ENCODE measurements at places on chromosomes 6 and 20. TPM values are rescaled to one million over a fixed set of nuclear protein-coding genes. Genes with fewer than 3 reads are reported as not detected.

DNA sequence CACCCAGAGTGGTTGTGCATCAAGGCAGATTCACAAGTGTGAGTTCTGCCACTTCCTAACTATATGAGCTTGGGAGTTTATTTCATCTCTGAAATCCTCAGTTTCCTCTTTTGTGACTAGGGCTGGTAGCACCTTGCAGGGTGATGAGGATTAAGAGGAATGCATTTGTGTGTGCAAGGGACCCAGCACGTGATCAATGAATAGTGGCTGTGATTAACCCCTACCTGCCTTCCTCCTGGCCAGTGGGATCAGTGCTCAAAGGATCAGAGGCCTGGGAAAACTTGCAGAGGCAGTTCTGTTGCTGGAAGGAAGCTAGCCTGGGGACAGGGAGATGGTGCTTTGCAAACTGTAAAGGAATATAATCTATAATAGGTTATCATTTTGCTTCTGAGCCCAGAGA, 7.3 kb downstream of the SDC4 start:
- DNase-seq = no peak

- DNase-seq = peak; percentile 98
Measured at GRCh38 chr20:23350196-23350903, at the start of gene NXT1. Gene NXT1 (plus strand): TSS chr20:23350791. CDS start chr20:23354042, 3,251 bp downstream.

DNA sequence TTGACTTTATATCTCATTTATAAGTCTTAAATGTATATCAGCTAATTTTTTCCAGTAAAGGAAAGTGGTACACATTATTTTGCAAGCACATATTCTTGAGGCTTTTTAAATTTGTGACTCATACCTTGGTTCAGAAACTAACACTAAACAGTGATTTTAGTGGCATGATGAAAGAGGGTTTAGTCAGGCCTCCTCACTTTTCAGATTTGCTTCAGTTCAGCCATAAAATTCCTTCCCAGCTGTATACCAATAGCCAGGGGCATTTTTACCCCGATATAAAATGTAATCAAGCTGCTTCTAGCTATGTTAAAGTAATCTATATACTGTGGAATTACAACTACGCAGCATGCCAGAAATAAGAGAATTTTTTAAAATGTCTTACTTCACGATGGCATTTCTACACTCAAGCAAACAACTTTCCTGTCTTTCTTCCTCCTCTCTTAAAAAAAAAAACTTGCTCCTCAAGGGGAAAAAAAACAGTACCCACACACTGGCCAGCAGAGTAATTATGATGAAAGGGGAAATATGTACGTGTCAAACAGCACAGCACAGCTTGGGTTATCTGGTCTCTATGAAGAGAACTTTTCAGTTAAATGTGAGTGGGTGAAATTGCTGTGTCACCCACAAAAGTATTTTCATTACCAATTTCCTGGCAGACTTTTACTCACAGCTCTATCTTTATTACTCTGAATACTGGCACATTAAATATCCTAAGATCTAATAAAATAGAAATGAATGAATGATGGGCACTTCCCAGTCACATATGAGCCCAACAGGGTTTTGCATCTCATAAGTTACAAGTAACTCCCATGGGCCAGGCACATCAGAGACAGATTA, 244.8 kb upstream of the TENT5A start:
- DNase-seq = no peak

- DNase-seq = no peak
Measured at GRCh38 chr6:125886914-125887313, 69.7 kb upstream of the HINT3 start.

- DNase-seq = no peak
Measured at GRCh38 chr6:157169656-157170055, 153.7 kb downstream of the TMEM242 start.

- DNase-seq = no peak
Measured at GRCh38 chr20:23205611-23206041, 119.5 kb upstream of the CD93 start.

DNA sequence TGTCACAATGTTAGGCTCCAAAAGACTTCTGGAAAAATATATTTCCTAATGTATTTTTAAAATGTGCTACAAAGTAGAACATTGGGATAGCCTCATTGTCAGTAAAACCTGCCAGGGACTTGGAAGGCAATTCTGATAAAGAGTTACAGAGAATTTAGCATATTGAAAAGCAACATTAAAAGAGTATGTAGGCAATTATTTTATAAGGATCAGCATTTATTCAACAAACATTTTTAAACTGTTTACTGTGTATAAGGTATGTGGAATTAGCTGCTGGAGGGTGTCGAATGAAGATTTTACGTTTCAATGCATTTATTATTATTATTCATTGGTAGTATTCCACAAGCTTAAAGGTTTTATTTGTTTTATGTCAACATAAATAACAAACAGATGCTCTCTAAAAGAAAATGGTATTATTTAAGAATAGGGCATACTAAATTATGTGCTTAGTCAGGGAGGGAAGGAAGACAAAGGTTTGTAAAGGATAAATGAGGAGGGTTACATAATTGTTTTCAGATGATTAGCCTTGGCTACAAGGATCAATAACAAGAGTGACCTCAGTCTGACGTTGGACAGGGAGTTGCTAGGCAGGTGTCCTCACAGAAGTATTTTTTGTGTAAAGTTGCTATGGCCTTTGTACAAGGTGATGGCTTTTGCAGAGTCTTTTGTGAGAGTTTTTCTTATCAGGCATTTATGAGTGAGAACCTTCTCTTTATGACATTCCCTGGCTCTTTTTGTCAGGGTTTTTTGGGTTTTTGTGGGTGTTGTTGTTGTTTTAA, 313.4 kb upstream of the PLCB4 start:
- DNase-seq = no peak

- no peak for DNase-seq
Measured at GRCh38 chr6:6960571-6961251, 147.1 kb upstream of the RREB1 start.

DNA sequence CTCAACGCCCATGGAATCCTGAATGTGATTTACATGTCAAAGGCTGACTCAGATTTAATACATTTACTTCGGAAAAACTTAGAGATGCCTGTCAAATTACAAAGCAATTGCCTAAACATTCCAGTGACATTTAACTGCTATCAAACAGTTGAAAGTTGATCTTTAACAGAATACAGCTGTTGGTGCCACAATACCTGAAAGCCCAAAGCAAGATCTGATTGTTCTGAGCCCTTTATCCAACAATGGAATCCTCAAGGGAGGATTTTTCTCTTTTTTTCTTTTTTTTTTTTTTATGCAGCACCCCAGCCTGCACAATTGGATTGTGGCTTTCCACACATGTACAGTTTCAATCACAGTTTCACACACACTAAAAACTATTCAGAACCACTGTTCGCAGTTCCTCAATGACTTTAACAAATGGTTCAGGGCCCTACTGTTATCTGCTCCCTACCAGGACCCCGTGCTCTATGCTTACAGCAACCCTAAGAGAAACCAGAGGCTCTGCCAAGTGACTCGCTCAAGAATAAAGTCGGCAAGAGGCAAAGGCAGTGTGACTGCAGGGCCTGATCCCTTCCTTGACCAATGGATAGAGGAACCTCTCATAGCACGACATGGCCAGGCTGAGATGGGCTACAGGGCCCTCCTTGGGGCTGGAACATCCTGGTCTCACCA, 33.3 kb downstream of the EPB41L2 start:
- no peak for DNase-seq

DNA sequence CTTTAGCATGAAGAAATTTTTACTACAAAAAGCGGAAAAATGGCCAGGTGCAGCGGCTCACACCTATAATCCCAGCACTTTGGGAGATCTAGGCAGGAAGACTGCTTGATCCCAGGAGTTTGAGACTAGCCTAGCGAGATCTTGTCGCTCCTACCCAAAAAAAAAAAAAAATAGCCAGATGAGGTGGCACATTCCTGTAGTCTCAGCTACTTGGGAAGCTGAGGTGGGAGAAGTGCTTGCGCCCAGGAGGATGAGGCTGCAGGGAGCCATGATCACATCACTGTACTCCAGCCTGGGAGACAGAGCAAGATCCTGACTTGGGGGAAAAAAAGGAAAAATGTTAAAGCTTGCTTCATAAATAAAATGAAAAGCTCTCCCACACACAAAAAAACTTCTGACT, 14.5 kb downstream of the NUDT3 start:
- no peak for DNase-seq

DNA sequence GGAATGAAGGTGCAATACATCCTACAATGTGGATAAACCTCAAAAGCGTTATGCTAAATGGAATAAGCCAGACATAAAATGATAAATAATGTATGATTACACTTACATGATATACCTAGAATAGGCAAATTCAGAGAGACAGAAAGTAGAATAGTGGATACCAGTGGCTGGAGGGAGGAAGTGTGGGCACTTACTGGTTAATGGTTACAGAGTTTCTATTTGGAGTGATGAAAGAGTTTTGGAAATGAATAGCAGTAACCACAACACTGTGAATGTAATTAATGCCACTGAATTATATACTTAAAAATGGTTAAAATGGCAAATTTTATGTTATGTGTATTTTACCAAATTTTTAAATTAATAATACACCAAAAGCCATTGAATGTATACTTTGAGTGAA, 71.4 kb upstream of the CST7 start:
- no peak for DNase-seq

DNA sequence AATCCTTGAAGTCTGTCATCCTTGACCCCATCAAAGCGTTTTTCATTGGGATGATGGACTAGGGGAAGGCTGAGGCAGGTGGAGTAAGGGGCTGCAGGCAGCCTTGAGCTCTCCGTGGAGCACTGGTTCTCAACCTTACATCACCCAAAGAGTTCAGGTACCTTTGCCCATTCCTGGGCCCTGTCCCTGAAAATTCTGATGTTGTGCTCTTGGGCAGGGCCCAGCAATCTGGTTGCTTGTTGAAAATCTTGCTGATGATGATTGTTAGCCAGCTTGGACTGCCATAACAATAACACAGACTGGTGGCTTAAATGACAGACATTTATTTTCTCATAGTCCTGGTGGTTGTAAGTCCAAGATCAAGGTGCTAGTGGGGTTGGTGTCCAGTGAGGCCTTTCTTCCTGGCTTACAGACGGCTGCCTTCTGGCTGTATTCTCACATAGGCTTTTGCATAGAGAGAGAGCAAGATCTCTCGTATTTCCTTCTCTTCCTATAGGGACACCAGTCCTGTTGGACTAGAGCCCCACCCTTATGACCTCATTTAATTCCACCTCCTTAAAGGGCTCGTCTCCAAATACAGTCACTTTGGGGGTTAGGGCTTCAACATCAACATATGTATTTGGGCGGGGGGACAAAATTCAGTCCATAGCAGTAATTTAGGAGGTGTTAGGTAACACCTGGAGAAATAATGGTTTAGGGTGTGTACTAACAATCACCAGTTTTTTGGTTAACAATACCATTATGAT, 104.9 kb downstream of the PLEKHG1 start:
- no peak for DNase-seq

DNA sequence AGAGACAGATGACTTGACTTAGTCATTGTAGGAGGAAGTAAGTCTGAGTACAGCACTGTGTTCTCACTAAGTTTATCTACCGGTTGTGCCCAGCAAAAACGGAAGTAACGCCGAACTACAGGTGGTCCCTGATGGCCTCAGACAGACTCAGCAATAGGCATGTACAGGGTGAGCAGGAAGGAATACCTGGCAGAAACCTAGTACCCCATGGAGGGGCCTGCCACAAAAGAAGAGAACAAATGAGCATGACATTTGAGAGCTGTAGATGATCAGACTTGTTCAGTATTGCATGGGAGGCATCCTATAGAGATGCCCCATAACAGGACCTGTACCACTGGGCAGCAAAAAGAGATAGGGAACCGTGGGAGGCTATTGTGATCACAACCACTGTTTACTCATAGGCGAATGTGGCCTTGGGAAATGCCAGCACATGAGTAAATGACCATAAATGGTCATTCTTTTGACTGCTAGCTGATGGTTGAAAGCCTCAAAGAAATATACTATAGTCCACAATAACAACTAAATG, 106.4 kb upstream of the TAB2 start:
- no peak for DNase-seq

- no peak for DNase-seq
Measured at GRCh38 chr20:60543598-60543997, 585.4 kb downstream of the CDH26 start.

GRCh38 chr6:68468244-68468884, 166.7 kb upstream of the ADGRB3 start:
- peak; percentile 28 for DNase-seq

DNA sequence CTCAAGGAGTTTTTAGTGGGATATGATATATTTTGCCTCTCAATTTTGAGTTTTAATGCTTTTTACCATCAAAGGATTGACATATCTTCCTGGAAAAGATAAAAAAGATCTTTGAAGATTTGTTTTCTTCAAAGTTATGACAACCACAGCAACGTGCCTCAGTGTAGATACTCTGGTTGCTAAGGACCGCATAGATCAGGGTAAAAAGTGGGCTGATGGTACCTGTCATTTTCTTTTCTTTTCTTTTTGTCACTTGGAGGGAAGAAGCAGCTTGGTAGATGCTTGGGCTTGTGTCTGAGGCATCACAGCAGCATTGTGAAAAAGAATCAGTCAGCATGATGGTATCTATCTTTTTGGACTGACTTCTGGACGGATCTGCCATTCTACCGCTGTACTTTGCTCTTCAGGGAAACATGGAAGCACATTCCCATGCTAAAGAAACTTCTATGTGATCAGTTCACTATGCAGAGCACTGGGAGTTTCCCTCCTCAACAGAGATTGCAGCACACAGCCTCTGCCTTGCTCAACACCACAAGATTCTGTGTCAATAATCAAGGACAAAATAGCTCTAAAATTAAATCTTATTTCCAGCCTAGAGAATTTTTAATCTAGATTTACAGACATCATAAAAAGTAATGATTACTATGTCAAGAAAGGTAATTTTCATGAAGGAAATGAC, 54.8 kb upstream of the SGK1 start:
- DNase-seq = no peak

- DNase-seq = no peak
Measured at GRCh38 chr20:5888041-5888440, 62.3 kb downstream of the TRMT6 start.

DNA sequence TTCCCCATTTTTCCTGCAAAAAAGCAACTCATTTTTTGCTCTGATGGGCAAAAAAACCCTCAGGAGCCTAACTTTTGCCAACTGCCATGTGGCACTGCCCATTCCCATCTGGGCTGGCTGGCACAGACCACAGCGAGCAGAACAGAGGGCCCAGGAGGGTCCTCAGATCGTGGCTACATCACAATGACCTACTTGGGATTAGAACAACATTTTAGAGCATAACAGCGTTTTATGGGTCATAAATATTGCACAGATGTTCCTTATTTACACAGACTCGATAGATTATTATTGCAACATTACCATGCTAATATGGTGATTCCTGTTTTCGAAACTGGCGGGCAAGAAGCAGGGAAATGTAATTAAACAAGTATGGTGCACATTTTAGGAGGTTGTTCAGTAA, 28.0 kb downstream of the PTPRT start:
- DNase-seq = no peak

- peak; percentile 88 for DNase-seq
Measured at GRCh38 chr20:17558154-17558940, 11.5 kb upstream of the DSTN start.

GRCh38 chr6:136249336-136249735, 775 bp downstream of the MTFR2 start:
- DNase-seq = peak; percentile 32

DBNDD2 gene
- 66.6 TPM for total RNA-seq

TUBB2A gene
- 73.0 TPM for total RNA-seq

SLC22A16 gene
- total RNA-seq = not detected

FAXC gene
- not detected for total RNA-seq

DNAH8 gene
- total RNA-seq = not detected

PAK5 gene
- total RNA-seq = not detected

BPIFB2 gene
- not detected for total RNA-seq

Measured in HT-29 (cell line).